B cell (primary cell): ENCODE measurements at places on chromosomes 1 and 21. TPM values are rescaled to one million over a fixed set of nuclear protein-coding genes. Genes with fewer than 3 reads are reported as not detected.

MAN1A2 gene
- total RNA-seq = 54.0 and 55.6 TPM in 2 replicates

DNA sequence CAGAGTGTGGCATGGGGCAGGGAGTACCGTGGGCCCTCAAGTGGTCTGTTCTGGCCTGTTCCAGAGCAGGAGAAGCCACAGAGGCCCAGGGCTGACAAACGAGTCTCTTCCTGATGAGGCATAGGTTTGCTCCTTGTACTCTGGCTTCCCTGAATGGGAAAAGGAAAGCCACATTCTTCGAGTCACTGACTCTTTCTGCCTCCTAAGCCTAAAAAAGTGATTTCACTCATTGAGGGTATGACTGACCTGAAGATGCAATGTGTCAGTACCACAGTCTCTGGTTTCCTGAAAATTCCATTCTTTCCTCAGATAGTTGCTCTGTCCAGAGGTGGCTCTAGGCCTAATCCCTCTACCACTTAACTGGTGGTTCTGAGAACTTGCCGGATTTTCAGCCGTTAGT is 92.3 kb downstream of the KCNN3 start:
- no peak for DNase-seq

GRCh38 chr21:41234569-41234968 is 66.6 kb downstream of the BACE2 start:
- no peak for DNase-seq

- no peak for DNase-seq
Observed at GRCh38 chr1:110086961-110087360, 16.5 kb upstream of the ALX3 start.

DNA sequence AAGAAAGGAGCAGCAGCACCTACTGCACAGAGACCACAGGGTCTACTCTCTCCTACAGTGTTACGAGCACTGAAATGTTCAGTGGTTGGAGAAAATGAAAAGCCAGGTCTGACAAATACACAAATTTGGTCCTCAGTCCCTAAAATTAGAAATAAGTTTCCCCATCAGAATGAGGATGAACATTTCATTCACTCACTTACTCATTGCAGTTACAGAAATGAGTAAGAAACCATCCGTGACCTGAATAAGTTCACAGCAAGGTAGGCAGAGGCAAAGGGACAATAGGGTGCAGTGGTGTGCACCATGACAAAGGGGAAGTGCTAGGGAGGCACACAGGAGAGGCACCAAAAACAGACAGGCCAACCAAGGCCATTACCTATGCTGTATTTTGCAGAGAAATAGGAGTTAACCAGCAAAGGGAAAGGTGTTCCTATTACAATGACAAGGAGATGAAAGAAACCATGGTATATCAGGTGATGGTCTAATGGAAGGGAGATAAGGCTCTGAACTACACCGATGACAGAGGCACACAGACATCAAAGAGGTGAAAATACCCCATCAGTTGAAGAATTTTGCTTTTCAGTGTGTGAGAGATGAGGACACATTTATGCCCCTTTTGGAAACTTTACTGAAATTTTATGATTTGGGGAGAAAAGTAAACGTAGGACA is 29.4 kb downstream of the VAV3 start:
- peak; percentile 74 for DNase-seq
